NCI-H2029 treated with DMSO at 0.1 percent for 48 hours (cell line): ENCODE measurements at places on chromosomes 16 and 17.
A peak's percentile ranks its signal among the peaks of the same experiment; 100 is the strongest.

DNA sequence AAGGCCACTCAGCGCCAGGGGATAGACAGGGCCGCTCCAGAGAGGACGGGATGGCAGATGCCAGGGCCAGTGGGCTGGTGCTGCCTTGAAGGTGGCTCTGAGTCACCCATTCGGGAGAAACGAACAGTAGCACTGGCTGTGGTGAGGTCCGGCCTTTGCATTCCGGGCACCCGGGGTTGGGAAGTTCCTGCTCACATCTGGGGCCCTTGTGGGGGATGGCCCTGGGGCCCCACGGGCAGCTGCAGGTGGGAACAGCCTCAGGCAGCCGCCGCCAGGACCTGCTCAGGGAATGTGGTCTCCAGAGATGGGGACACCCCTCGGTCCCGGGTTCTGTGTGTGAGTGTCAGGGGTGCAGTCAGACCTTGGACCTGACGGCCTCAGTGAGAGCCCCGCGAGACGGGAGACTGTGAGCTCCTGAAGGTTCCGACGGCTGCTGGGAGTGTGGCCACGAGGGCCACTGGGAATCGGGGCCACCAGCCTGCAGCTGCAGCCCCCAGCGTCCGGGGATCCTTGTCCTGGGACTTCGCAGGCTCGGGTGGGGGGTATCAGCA, 1.4 kb downstream of the CBFA2T3 start:
- no peak for DNase-seq

DNA sequence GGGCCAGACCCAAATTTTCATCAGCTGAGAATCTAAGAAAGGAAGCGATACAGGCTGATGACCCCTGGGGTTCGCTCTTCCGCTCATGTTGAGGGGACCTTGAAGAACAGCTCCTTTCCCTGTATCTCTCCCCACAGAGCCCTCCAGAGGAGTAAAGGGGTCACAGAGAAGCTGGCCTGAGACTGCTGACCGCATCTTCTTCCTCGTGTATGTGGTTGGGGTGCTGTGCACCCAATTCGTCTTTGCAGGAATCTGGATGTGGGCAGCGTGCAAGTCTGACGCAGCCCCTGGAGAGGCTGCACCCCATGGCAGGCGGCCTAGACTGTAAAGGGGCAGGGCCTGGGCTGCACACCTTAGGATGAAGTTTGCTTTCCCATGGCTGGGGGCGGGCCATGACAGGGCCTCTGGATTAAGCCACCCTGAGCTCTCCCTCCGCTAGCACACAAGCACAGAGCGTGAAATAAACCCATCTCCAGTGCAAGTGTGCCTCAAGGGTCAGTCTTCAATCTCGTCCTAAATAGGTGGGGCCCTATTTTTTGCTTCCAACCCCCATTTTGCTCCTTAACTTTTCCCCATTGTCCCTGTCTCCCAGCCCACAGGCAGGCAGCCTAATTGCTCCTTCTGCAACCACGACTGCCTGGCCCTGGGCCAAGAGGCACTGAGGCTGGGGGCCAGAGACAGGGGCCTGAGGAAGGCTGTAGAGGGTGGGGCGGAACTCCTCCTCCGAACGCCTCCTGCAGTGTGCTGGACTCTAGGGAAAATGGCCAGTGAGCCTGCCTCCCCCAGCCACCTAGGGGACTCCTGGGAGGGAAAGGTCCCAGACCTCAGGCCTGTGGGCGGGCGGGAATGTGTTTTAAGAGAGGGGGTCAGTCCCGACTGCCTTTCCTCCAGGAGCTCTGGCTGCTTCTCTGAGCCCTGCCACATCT, 3.6 kb downstream of the ZACN start:
- no peak for DNase-seq

- DNase-seq, result no peak
Measured at GRCh38 chr16:79972053-79972704, 371.6 kb upstream of the MAF start.

GRCh38 chr17:51305182-51305581, 44.8 kb downstream of the UTP18 start:
- no peak for DNase-seq

DNA sequence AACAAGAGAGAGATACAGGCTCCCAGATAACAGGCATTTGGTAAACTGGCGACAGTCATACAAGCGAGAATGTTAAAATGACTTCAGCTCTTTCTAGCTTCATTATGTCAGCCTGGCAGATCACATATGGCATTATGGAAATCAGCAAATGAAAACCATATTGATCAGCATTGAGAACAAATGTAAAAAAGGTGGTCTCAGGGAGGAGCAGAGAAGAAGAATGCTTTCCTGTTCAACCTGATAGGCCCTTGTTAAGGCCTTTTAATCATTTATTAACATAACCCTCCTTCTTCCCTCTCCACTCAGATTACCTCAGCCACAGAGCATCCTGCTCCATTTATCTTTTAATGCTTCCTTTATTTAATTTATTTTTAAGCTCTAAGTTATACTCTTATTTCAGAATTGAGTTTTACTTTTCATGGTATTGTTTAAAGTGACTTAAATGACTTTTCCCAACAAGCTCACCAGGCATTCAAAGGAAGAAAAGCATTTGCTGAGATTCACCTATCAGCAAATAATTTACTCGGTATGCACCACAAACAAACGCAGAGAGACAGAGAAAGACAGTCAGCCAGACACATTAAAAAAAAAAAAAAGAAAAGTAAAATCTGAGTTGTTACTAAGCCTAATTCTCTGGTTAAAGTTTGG, 243.9 kb upstream of the TBX2 start:
- DNase-seq, result peak; percentile 18

- no peak for DNase-seq
Measured at GRCh38 chr16:50407351-50407750, 38.6 kb upstream of the BRD7 start.

DNA sequence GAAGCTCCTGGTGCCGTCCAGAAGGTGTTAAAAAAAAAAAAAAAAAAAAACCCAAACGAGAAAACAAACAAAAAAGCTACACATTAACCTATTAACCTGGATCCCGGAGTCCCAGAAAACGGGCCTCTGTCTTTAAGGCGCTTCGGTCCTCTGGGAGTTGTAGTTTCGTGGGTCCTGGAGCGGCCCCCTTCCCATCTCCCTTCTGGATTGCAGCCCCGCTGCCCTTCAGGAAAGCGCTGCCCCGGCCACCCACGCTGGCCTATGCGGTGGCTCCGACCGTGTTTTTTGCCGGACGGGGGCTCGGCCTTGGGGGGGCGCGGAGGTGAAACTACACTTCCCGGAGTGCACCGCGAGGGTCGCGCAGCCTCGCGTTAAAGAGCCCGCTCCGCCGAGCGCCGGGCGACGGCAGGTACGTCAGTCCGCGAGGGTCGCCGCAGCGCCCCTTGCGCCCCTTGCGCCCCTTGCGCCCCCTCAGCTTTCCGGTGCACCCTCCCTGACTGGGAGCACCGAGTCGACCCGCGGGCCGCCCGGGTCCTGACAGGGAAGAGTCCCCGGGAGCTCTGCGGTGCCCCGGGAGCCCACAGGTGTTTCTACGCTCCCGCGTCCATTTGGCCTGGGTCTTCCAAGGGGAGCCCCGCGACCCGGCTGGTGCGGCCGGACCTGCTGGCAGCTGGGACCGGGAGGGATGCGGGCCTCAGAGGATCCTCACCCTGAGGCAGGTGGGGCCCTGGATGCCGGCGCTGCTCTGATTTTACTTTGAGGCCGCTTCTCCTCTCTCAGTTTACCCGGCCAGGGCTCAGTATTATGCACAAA, at the start of gene FCSK:
Gene FCSK, plus strand, starts transcription at position 374 of the 813 bp plus-strand sequence. CDS start 8,596 bp downstream, outside the sequence.
- peak; percentile 7 for DNase-seq

GRCh38 chr16:55834049-55834448, 1.2 kb upstream of the CES1 start:
- DNase-seq, result no peak

GRCh38 chr17:82367724-82368524, 3.6 kb upstream of the UTS2R start:
- DNase-seq, result no peak

GRCh38 chr16:54503011-54503855, 216.6 kb upstream of the IRX3 start:
- no peak for DNase-seq

DNA sequence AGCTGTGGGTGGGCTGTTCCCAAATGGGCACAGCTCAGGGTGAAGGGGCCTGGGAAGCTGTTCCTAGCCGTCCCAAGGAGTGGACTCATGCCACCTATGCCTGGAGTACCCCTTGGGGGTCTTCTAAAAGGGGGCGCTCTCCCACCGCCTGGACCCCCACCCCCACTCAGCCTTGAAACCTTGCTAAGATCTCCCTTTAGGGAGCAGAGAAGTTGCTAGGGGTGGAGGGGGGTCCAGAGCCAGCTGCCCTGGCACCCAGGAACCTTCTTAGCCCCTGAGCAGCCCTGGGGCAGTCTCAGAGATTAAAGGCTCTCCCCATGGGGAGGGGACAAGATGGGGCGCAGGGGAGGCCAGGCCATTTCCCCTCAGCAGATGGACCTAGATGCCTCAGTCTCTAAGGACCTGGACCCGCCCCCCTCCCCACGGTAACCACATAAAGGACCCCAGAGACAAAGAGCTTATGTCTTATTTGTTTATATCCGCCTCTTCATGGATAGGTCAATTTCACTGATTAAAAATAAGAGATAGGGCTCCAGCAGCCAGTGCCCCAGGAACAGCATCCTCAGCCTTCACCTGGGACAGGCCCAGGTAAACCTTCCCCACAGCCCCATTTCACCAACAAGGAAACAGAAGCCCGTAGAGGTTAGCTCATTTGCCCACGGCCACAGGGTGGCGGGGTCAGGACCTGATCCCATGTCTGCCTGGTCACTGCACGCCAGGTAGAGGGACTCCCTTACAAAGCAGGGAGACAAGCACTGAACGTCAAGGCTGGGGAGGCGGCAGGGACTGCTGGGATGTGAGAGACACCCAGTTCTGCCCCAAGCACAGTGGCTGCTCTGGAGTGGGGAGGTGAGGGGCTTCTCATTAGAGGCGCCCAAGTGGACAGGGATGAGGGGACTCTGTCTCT, 3.4 kb downstream of the MTSS2 start:
- no peak for DNase-seq

GRCh38 chr17:82103553-82104451, 5.8 kb upstream of the FASN start:
- DNase-seq, result no peak

GRCh38 chr17:3966720-3967363, 2.6 kb upstream of the ATP2A3 start:
- DNase-seq, result no peak

DNA sequence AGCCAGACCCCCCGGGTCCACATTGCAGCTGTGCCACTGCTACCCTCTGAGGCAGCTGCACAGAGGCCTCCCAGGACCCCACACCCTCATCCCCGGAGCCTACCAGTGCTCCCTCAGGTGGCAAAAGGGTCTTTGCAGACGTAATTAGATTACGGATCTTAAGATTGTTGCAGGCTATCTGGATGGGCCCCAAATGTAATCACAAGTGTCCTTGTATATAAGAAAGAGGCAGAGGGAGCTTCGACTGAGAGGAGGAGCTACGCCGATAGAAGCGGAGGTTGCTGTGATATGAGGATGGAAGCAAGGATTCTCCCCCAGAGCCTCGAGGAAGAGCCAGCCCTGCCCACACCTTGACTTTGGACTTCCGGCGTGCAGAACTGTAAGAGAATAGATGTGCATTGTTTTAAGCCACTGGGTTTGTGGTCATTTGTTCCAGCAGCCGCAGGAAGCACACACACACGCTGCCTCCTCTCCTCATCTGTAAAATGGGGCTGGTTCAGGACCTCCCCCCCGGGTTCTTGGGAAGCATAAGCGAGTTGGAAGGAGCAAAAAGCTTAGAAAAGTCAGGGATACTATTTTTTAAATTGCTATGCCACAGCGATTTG, 10.5 kb upstream of the RAI1 start:
- DNase-seq, result no peak

DNA sequence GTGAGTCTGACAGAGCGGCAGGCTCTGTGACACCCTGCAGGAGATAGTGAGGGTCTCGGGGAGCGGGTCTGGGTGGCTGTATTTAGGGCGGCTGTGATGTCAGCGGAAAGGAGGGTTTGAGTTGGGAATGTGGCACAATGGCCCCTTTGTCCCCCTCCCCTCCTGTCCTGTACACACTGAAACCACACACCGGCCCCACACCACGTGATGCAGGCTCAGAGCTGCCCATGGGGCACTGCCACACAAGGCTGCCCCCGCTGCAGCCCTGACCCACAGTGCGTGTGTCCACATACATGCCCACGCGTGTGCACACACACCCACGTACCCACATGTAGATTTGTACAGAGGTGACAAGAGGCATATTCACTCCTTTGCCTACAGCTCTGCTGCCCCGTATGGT, 15.3 kb downstream of the SGCA start:
- no peak for DNase-seq

DNA sequence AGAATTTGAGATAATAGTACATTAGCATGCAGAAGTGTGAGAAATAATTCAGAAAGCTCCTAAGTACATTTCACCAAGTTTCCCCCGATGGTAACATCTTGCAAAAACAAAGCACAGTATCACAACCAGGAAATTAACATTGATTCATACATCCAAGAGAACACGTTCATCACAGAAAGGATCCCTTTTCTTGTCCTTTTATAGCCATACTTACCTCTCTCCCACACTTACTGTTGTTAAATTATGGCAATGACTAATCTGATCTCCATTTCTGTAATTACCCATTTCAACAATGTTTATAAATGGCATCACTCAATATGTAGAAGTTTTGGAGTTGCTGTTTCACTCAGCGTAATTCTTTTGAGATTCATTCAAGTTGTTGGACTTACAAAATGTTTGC, 1260.0 kb downstream of the CDH8 start:
- DNase-seq, result no peak

DNA sequence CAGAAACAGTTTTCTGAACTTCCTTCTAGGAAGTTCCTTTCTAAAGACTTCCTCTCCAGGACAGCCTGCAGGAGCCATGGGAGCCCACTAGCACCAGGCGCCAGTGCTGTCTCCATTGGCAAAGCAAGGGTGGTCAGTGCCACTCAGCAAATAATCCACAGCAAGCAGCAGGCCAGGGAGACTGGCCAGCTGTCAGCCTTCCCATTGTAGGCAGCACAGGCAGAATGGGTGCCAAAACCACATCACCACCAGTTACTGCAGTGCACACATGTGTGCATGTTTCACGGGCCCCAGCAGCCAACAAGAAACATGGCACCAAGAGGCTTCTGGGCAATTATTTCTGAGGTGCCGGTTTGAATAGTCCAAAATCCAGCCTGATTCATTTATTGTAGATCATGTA, 26.7 kb downstream of the DNASE1 start:
- no peak for DNase-seq

GRCh38 chr16:22933173-22933572, 119.2 kb downstream of the HS3ST2 start:
- no peak for DNase-seq

GRCh38 chr17:65527381-65527780, 34.1 kb downstream of the AXIN2 start:
- no peak for DNase-seq

DNA sequence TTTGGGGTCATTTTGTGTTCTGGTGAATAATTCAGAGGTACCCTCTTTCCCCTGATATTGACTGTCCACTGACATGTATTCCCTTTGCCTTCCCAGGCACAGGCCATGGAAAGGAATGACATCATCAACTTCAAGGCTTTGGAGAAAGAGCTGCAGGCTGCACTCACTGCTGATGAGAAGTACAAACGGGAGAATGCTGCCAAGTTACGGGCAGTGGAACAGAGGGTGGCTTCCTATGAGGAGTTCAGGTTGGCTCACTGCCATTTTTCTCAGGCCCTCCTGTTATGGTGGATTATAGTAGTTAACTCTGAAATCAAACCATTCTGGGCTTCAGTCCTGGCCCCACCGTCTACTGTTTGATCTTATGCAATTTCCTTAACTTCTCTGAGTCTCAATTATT, 1.6 kb upstream of the EFTUD2 start:
- peak; percentile 22 for DNase-seq
